Vagina (tissue), 2 donors: ENCODE measurements at places on chromosomes 7 and 10. TPM values are rescaled to one million over a fixed set of nuclear protein-coding genes. Genes with fewer than 3 reads are reported as not detected.
A peak's percentile ranks its signal among the peaks of the same experiment; 100 is the strongest.

DNA sequence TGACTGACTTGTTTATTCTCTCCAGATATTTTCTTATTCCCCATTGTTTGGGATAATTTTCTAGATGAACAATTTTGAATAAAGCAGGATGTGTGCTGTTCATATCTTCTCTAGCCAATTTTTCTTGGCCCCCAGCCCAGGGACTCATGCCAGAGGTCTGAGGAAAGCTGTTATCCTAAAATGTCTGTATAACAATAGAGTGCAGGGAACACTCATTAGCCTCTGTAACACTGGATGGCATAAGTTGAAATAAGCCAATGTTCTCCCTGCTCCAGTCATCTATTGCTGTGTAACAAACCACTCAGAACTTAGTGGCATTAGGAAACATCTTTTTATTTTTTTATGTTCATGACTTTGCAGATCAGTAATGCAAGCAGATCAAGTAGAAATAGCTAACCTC is 121.7 kb upstream of the TRIM24 start:
- H3K4me1 ChIP-seq: no peaks in the 10 kb centered on the region
- no peak overlapping the region for H3K27ac ChIP-seq
- DNase-seq: no peak
- no peak overlapping the region for H3K4me3 ChIP-seq
- no peaks in the 10 kb centered on the region for H3K27me3 ChIP-seq

DNA sequence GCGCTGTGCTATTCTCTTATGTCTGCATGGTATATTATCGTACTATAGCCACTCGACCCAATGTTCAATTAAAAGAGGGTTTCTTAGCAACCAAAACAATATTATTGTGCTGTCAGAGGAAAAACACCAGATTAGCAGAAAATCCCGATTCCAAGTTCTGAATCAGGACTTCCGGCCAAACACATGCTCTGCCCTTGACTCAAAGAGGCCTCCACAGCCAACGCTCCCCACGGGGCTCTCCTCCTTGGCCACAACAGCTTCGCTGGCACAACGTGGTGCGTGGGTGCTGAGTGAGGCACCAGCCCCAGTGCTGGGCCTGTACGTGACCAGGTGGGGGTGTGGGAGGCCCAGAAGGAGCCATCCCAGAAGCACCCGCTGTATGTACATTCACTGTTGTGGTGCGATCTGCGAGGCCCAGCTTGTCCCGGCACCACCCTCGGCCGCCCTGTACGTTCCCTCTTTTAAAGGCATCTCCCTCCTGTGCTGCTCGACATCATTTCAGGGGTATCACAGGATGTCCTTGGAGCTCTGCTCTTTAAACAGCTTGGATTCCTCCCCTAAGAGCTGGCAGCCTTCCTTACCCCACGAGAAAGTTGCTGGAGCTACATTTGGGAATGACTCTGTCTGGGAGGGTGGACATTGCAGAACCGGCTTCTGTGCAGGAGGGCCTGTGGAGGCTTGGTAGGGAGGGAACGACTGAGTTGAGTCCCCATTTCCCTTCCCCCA is 736.2 kb downstream of the PARD3 start:
- H3K27ac ChIP-seq: no peak overlapping the region
- peak; percentile 88 for DNase-seq
- no peaks in the 10 kb centered on the region for H3K27me3 ChIP-seq
- H3K4me1 ChIP-seq: peaks cover 9% of the 10 kb centered on the region
- no peaks in the 10 kb centered on the region for H3K36me3 ChIP-seq
- H3K4me3 ChIP-seq: no peak overlapping the region

GRCh38 chr7:23026164-23026563 is 12.2 kb upstream of the HYCC1 start:
- no peak overlapping the region for H3K27ac ChIP-seq
- no peak for DNase-seq
- H3K27me3 ChIP-seq: no peaks in the 10 kb centered on the region
- H3K36me3 ChIP-seq: no peaks in the 10 kb centered on the region

DNA sequence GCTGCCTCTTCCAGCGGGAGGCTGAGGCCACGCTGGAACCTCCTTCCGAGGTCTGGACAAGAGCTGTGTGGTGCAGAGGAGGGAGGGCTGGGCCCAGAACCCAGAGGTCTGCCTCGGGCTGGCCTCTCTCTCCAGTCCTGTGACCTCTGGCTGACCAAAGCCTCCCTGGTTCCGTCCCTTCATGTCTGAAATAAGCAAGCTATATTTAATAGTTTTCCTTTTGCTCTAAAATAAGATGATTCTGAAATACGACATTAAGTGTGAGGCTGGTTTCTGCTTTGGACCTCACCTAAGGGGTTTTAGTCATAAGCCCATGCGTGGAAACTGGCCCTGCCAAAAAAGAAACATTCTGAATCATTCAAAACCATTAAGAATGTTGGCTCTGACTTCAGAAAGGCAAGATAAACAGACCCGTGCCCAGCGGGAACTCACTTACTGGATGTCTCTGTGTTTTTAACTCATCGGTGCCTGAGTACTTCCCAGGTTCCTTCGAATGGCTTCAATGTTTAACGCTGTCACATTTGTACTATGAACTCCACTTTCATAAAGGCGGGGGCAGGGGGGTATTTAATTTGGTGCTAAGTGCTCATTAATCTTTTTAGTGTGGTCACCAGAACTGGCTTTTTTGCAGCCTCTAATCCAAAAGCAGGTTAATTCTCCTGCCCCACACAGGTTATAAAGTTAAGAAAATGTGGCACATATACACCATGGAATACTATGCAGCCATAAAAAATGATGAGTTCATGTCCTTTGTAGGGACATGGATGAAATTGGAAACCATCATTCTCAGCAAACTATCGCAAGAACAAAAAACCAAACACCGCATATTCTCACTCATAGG is 157.5 kb upstream of the KLF14 start:
- H3K4me3 ChIP-seq: peak overlapping the region; percentile 6
- no peaks in the 10 kb centered on the region for H3K27me3 ChIP-seq
- peaks cover 92% of the 10 kb centered on the region for H3K4me1 ChIP-seq
- peak overlapping the region; percentile 93 for H3K27ac ChIP-seq
- no peaks in the 10 kb centered on the region for H3K36me3 ChIP-seq
- no peak for DNase-seq

Gene CHN2
- 11.0 TPM for total RNA-seq

Gene NT5C3A
- 17.2 TPM for total RNA-seq

GRCh38 chr10:73744664-73744975 is 448 bp downstream of the SEC24C start:
- peaks cover 54% of the 10 kb centered on the region for H3K4me1 ChIP-seq
- no peaks in the 10 kb centered on the region for H3K36me3 ChIP-seq
- H3K27ac ChIP-seq: peak overlapping the region; percentile 86
- no peaks in the 10 kb centered on the region for H3K27me3 ChIP-seq
- no peak for DNase-seq

GRCh38 chr10:4748491-4749270 is 77.3 kb upstream of the AKR1E2 start:
- no peaks in the 10 kb centered on the region for H3K36me3 ChIP-seq

DNA sequence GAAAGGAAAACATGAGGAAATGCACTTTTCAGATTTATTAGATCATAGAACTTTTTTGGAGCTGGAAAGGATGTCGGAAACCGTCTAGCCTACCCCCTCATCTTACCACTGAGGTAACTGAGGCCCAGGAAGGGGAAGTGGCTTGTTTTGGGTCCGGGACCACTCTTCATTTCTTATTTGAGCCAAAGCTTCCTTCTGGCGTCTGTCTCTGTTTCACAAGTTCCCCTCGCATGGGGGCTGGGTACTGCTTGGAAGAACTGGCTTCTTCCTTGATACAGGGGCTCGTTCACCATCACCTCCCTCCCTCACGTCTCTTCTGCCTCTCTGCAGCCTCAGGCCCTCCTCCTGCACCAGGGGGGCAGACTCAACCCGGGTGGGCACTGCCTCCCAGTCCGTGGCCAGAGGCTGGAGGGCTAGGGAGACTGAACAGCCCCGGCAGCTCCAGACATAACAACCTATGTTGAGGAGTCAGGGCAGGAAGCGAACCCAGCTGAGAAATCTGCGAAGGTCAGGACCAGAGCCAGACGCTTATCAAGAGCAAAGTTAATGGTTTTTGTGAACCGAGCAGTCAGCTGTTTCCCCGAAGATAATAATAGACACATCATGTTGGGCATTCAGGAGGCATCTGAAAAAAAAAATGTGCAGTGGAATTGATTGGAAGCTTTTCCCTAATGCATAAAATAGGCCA is 12.9 kb downstream of the HTRA1 start:
- H3K27me3 ChIP-seq: no peaks in the 10 kb centered on the region
- H3K36me3 ChIP-seq: no peaks in the 10 kb centered on the region
- DNase-seq: no peak
- no peak overlapping the region for H3K4me3 ChIP-seq
- peak overlapping the region; percentile 56 for H3K27ac ChIP-seq

- no peaks in the 10 kb centered on the region for H3K27me3 ChIP-seq
- no peak overlapping the region for H3K4me3 ChIP-seq
- DNase-seq: no peak
- no peaks in the 10 kb centered on the region for H3K36me3 ChIP-seq
- H3K4me1 ChIP-seq: peaks cover 66% of the 10 kb centered on the region
- H3K27ac ChIP-seq: no peak overlapping the region
Measured at GRCh38 chr10:29623797-29624196, 11.0 kb downstream of the SVIL start.

Gene WASHC2A
- 28.7 TPM for total RNA-seq

GRCh38 chr10:43692051-43692825 is 43.6 kb upstream of the ZNF32 start:
- H3K4me1 ChIP-seq: peaks cover 40% of the 10 kb centered on the region
- no peaks in the 10 kb centered on the region for H3K36me3 ChIP-seq
- no peaks in the 10 kb centered on the region for H3K27me3 ChIP-seq
- no peak overlapping the region for H3K27ac ChIP-seq
- H3K4me3 ChIP-seq: no peak overlapping the region
- no peak for DNase-seq

DNA sequence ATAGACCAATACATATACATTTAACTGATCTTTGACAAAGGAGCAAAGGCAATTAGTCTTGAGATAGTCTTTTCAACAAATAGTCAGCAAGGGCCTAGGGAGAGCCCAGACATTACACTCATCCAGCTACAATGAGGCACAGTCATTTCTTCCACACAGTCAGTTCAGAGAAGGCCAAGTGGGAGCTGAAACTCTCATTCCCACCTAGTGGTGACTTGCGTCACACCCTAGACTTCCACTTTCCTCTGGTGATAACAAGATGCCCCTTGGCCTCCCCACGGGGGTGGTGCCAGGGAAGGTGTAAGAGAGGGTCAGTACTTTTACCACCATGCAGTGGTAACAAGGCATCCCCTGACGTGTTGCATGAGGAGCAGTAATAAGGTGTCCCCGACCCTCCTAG is 8.0 kb downstream of the FRMPD2 start:
- H3K4me1 ChIP-seq: no peaks in the 10 kb centered on the region
- no peaks in the 10 kb centered on the region for H3K27me3 ChIP-seq
- H3K4me3 ChIP-seq: no peak overlapping the region
- no peaks in the 10 kb centered on the region for H3K36me3 ChIP-seq

Gene RHOBTB1
- total RNA-seq: 11.0 TPM

DNA sequence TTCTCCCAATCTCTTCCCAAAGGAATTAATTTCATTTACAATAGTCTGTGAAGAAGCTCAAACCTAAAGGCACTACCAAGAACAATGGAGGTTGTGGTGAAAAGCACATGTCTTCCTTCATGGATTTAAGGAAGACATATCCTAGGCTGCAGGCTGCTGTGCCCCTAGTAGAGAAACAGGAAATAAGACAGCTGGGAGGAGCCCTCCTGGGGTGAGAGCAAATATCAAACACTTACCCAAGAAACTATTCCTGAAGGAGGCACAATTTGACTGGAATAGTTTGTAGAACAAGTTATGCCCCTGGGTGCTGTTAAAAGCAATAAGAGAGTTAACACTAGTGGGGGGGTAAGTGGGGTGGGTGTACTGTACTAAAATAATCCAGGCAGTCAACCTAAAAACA is 30.1 kb downstream of the PDZD8 start:
- no peaks in the 10 kb centered on the region for H3K27me3 ChIP-seq
- H3K36me3 ChIP-seq: no peaks in the 10 kb centered on the region
- H3K4me3 ChIP-seq: no peak overlapping the region
- H3K27ac ChIP-seq: no peak overlapping the region

- H3K4me1 ChIP-seq: peaks cover 35% of the 10 kb centered on the region
- no peaks in the 10 kb centered on the region for H3K36me3 ChIP-seq
- no peaks in the 10 kb centered on the region for H3K27me3 ChIP-seq
- DNase-seq: no peak
Measured at GRCh38 chr10:79483299-79483698, 29.0 kb upstream of the EIF5AL1 start.

Gene PON1
- not detected for total RNA-seq

DNA sequence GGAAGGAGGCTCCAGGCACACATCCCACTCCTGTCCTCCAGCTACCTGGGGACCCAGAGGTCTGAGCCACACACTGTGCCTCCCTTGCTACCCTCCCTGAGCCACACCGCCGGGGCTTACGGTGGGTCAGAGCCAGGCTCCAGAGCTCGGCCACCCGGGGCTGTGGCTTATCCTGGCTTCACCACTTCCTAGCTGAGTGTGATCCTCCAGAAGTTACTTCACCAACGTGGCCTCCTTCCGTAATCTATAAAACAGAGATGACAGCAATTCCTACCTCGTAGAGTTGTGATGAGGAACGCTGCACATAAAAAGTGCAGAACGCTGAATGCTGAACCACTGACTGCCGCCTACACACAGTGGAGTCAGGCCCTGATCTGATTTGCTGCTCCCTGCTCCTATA is 285.0 kb downstream of the PRPF18 start:
- H3K27me3 ChIP-seq: no peaks in the 10 kb centered on the region
- H3K4me1 ChIP-seq: no peaks in the 10 kb centered on the region
- H3K27ac ChIP-seq: no peak overlapping the region
- no peaks in the 10 kb centered on the region for H3K36me3 ChIP-seq
- no peak overlapping the region for H3K4me3 ChIP-seq

GRCh38 chr7:115840702-115841101 is 189.9 kb downstream of the TFEC start:
- H3K27me3 ChIP-seq: no peaks in the 10 kb centered on the region
- H3K27ac ChIP-seq: no peak overlapping the region
- no peaks in the 10 kb centered on the region for H3K4me1 ChIP-seq
- H3K36me3 ChIP-seq: no peaks in the 10 kb centered on the region

Gene GPER1
- 8.3 TPM for total RNA-seq

Gene SFTPA1
- total RNA-seq: 2.9 TPM
